ENCODE measurements at places on chromosomes 2 and 18.

GRCh38 chr2:5995832-5996231 lies 303.6 kb downstream of the SOX11 start:
- DNase-seq = no peak

DNA sequence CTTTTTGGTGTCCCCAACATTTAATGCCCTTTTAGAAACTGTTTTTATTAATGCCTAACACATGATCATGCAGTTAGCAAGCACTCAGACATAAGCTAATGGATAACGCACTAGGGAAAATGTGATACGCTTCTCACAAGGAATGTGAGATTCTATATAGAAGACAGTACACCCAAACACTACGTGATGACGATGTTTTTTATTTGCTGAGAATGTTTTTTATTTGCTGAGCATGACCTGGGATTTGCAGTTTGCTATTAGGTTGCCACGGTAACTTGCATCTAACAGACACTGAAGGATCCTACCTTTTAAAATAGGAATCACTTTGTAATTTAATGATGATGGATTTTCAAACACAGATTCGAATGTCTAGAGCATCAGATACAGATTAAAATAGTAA lies 4.9 kb downstream of the SMC6 start:
- DNase-seq = no peak

DNA sequence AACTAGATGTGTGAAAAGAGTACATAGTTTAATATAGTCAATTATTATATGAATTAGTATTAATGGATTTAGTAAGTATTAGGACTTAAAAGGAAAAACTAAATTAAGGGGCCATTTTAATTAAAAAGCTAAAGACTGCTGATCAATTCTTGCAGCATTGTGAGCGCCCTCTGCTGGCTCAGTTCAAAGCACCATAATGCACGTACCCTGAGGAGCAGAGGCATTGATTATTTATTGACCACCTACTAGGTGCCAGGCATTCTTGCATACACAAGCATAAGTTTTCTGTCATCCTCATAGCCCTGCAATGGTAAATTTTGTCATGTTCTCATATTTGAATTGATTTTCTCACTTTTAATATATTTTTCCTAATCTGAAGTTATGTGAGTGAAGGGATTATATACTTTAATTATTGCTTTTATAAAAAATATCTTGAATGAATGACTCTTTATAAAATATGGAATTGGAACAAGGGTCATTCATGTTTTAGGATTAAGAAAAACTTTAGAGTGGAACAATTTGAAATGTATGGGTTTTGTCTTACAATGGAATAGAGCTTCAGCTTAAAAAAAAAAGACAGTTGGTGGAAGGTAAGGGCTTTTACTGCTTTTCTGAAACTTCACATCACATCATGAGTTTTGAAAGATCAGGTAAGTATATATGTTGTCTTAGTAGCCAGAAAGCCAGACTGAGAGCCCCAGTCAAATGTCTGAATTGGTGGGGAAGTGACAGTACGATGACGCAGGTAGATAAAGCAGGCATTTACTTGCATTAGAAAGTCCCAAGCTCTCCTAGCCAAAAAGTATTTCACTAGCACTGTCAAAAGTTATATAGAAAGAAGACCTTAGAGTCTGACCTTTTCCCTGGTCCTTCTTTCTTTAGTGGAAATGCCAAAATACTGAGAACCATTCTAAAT lies 9.7 kb downstream of the ITGA4 start:
- DNase-seq = no peak

DNA sequence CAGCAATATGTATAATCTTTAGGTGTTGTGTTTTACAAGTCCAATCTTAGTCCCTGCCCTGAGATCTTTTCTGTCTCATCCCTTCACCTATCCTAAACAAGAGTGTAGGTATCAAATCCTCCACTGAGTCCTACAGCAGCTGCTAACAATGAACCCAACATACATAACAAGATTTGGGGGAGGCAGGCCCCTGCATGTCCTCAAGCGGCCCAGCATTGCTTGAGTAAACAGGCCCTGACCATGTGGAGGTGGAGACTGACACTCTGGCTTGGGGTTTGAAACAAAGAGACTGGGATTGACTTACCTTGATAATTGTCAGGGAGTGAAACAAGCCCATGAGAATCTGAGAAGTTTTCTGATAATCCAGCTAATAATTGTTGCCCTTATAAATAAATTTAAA lies 213.4 kb downstream of the STK39 start:
- DNase-seq = no peak

DNA sequence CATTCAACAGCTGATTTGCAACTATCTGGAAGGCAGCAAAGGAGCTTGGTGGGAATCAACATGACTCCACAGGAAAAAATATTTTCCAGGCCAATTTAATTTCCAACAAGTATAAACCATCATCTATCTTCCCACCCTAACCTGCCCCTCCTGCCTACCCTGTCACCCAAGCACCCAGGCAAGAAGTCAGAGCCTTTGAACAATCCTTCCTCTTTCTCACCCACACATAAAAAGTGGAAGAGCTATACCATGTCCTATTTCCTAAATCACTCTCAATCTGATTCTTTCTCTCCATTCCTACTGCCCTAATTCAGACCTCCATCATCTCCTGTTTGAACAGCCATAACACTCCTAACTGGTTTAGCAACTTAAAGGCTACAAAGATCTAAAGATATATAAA lies 12.7 kb downstream of the SPIRE1 start:
- no peak for DNase-seq

GRCh38 chr2:19868701-19869580 lies 32.8 kb downstream of the TTC32 start:
- no peak for DNase-seq

GRCh38 chr2:213016166-213016983 lies 135.0 kb downstream of the IKZF2 start:
- no peak for DNase-seq

DNA sequence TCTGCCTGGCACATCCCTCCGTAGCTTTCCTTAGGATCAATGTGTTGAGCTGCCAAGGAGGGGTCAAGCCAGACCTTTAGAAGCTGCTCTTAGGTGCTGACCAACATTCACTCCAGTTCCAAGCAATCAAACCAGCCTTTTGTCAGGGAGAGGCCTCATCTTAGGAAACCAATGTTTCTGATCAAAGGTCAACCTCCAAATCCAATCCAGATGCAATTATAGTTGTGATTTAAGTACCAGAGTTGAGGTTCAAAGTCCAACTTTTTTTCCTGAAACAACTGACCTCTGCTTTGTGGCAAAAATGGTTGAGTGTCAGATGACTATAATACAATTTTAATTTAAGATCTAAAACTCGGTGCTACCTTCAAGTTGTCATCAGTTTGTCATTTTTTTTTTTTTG lies 303.4 kb downstream of the ALK start:
- DNase-seq = no peak

GRCh38 chr18:33928231-33928630 lies 296.5 kb downstream of the NOL4 start:
- DNase-seq = no peak

GRCh38 chr2:176056406-176056805 lies 27.4 kb downstream of the EVX2 start:
- DNase-seq = no peak

DNA sequence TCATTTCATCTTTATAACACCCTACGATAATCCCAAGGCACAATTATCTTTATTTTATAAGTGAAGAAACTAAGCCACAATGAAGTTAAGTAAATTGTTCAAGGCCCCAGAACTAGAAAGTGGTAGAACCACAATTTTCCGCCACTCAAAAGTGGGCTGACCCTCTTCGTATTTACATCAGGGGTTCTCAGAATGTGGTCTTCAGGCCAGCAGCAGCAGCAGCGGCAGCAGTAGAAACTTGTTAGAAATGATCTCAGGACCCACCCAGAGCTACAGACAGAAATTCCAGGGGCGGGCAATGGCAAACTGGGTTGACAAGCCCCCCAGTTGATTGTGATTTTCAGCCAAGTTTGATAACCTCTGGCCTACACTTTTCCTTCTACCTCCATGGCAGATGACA lies 62.8 kb downstream of the LBH start:
- no peak for DNase-seq

All from BJ (cell line).